ENCODE measurements at places on chromosomes 3 and 15.

DNA sequence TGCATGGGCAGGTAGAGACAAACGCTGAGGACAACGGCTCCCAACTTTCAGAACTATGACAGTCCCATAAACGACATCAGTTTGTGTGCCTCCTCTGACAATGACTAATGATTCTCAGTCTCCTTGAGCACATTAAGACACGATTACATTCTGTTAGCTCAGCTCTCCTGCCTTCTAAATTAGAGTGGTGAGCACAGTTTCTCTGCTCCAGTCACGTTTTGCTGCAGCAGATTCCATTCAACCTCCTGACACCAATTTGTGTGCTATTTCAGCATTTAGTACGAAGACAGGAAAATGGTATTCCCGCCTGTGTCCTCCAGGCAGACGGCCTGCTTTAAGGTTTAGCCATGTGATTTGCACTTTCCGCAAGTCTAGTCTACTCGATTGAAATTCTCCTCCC is 458.4 kb upstream of the CFAP20DC start:
- DNase-seq = no peak

DNA sequence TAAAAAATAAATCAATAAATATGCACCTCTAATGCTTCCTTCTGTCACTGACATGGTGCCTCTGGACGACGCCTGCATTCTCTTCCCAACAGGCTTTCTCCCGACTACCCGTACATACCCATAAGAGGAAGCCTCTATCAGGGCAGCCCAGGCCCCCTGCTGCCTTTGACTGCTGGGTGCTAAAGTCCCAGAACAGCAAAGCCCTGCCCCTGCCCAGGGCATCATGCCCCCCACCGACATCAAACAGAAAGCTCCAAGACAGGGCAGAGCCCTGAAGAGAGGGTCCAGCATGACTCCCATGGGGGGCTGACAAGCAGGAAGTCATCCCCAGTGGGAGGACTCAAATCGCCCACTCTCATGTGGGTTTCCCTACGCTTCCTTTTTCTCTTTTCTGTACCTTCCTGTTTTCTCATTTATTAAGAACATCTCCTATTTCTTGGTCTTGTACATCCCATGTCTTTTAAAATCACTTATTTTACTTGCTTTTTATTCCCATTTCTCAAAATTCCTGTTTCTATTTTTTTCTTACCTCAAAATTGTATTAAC is 23.4 kb downstream of the XPC start:
- no peak for DNase-seq

GRCh38 chr15:39034816-39035215 is 470.2 kb upstream of the RASGRP1 start:
- DNase-seq = no peak

DNA sequence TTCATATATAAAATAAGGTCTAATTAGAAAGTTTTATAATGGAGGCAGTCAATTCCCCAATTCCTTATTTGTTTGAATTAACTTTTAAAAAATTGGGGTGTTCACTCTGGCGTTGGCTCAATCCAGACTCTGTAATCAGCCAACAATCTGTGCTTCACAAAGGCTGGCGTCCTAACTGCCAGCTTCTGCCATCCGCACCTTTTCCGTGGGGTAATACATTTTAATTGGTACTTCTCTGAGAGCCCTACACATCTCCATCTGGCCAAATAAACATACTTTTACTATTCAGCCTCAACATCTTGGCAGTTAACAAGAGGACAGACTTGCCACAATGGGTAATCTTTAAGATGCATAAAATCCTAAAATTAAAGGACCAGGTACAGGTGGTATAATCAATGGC is 125.2 kb upstream of the CCNL1 start:
- no peak for DNase-seq
